ENCODE measurements at places on chromosomes 5 and 9.

GRCh38 chr5:133150909-133151544 is 99.2 kb downstream of the HSPA4 start:
- no peak for DNase-seq

- no peak for DNase-seq
These were observed 40.2 kb upstream of the AGXT2 start for GRCh38 chr5:35087991-35088390.

- DNase-seq: no peak
These were observed 140.5 kb upstream of the COL5A1 start for GRCh38 chr9:134500931-134501760.

DNA sequence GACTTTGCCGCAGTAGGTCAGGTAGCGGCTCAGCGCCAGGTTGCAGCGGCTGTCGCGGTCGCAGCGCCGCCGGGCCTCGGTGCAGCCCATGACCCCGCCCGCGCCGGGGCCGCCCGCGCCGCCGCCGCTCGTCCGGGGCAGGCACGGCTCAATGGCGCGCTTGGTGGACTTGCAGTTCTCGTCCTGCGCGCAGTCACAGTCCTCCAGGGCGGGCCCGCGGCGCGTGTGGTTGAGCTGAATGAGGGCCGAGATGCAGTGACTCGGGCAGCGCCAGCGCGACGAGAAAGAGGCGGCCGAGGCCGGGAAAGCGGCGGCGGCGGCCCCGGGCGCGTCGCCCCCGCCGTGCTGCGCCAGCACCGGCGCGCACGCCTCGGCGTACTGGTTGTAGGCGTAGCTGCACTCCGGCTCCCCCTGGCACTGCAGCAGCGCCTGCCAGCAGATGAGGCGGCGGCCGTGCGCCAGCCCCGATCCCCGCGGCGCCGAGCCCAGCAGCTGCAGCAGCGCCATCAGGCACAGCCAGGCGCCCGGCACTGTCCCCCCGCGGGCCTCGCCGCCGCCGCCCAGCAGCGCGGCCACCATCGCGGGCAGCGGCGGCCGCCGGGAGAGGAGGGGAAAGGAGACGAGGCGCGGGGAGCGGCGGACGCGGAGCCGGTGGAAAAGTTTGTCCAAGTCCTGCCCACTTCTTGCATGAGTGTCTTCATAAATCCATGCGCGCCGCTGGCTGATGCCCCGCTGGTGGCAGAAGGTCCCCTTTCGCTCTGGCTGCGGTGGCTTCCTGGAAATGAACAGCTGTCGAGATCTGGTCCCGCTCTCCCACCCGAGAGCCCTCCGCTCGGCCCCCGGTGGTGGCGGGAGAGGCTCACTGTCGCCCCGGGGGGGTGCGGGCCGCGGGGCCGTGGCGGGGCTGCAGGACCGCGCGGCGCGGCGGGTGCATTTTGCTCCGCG is 833 bp downstream of the GAS1 start:
- DNase-seq: peak; percentile 57

DNA sequence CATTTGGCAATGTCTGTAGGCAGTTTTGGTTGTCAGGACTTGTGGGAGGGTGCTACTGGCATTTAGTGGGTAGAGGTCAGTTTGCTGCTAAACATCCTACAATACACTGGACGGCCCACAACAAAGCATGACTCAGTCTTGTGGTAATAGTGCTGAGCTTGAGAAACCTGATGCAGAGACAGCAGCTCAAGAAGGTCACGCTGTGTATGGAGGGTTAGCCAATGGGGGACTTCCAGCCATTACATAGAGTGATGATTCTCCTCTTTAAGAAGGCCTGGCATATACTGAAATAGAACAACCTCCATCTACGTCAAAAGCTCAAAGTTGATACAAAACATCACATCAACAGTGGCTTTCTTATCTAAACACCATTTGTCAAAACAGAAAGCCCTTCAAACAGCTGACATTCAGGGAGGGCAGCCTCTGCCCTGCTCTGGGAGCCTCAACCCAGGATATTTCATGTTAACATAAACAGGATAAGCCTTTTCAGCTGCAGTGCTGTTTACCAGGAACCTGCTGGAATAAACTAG is 143.0 kb downstream of the GPBP1 start:
- no peak for DNase-seq

GRCh38 chr9:113525205-113525604 is 61.7 kb downstream of the RGS3 start:
- no peak for DNase-seq

- no peak for DNase-seq
These were observed 177.3 kb downstream of the CDC42SE2 start for GRCh38 chr5:131441184-131441583.

DNA sequence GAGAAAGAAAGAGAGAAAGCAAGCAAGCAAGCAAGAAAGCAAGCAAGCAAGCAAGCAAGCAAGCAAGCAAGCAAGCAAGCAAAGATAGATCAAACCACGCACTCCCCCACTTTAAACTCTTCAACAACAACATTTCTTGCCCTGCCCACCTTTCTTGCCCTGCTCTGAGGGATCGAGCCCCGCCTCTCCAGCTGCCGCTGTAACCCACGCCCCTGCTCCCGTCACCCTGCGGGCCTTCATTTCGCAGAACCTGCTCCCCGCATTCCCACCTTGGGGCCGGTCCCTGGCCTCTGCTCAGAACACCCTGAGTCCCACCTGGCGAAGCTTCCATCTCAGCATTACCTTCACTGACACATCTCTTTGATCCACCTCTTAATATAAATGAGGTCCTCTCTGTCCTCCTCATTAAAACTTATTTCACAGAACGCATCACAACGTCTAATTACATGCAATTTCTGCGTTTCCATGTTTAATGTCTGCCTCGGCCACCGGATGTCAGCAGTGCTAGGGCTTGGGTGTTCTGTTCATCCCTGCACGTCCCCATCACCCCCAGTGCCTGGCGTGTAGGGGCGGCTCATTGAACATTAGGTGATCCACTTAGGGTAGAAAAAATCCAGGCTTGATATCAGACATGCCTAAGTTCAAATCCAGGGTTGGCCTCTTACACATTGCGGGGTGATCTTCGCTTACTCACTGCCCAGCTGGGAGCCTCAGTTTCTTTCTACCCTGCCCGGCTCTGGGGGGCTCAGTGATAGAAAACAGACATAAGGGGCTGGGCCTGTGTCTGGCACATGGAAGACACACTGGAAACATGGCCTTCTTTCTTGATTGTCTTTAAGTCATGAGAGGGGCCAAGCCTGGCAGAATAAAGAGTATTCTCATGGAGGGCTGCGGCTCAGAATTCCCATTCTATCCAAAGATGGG is 187.6 kb downstream of the DAB2IP start:
- DNase-seq: no peak

DNA sequence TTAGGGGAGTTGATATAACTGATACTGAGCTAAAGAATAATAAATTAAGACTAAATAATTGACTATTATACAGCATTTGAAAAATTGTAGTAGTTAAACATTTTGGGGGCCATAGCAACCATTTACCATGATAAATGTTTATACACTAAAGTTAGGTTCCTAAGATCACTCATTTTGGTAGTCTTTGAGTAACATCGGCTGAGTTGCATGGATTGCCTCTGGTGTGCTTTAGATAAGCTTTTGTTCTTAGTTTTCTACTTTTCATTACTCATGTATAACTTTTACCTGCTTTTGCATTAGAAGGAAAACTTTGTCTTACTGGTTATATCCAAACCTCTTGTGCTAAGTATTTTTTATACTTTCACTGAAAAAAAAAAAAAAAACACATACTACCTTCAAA is 101.2 kb downstream of the SLC44A1 start:
- DNase-seq: no peak

DNA sequence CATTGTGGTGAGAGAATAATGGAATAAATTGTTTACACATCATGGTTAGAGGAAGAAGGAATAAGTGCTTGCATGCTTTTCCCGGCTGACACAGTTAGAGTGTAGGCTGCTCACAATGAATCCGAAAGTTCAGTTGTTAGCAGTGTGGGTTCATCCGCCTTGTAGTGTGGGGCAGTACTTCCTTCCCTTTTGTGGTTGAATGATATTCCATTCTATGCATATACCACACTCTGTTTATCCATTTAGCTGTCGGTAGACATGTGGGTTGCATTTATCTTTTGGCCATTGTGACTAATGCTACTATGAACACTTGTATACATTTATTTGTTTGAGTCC is 84.0 kb downstream of the COL5A1 start:
- DNase-seq: peak; percentile 22
